ENCODE measurements at places on chromosomes 1 and 21.
A peak's percentile ranks its signal among the peaks of the same experiment; 100 is the strongest.

GRCh38 chr1:156262461-156263287, 14.8 kb upstream of the PAQR6 start:
- no peak for DNase-seq

DNA sequence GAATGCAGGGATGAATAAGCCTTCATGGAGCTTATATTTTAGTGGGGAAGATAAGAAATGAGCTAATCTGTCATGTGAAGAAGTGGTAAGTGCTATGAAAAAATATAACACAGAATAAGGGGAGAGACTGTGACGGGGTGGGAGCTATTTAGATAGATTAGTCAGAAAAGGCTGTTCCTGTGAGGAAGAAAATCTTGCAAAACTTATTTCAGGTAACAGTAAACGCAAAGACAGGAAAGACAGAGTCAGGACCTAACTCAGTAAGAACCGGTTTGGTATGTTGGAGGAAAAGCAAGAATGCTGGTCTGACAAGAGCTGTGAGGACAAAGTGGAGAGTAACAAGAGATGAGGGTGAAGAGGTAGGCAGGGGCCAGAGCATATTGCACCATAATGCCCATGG, 22.0 kb downstream of the GNAI3 start:
- no peak for DNase-seq

DNA sequence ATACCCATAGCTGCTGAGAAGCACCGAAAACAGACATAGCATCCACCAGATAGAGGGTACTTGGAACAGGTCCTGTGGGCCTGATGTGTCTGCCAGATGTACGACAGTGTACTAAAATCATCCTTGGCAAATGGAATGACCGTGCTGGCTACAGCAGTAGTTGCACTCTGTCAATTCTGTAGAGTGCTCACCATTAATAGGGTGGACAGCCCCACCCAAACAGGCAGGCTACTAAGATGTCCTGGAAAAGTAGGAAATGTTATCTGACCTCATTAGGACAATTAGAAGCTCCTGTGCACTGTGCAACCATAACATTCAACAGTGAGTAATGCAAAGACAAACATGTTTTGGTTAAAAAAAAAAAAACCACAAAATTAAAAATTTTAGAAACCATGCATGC, 106.2 kb downstream of the PTPN14 start:
- no peak for DNase-seq

DNA sequence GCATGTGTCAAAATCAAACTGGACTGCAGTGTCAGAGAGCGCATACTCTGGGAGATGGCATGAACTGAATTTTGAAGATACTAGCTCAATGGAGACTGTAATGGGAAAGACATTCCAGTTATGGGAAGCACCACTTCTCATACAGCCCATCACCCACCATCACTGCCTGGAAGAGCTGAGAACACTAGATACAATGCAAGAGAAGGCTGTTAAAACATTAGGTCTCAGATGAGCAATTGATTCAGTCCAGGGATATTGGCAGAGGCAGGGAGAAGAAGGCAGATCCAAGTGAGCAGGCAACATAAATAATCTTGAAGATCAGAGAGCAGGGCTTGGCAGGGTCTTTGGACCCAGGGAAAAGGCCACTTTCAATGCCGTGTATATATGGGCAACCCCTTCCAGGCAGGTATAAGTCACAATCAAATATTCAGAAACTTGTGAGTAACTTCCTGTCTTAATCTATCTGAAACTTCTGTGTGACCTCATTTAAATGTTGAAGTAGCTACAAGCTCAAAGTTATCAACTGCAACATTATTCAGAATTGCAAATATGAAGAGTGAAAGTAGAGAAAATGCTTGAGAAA, 290.3 kb upstream of the SGIP1 start:
- DNase-seq, result peak; percentile 25

- no peak for DNase-seq
Measured at GRCh38 chr1:98739762-98740161, 78.2 kb downstream of the SNX7 start.

- DNase-seq, result no peak
Measured at GRCh38 chr1:206457408-206458120, 12.7 kb upstream of the IKBKE start.

GRCh38 chr1:214574598-214575411, 23.4 kb upstream of the PTPN14 start:
- DNase-seq, result no peak

GRCh38 chr1:209428241-209428921, 155.1 kb upstream of the CAMK1G start:
- no peak for DNase-seq

- DNase-seq, result no peak
Measured at GRCh38 chr1:22702296-22703085, 8.1 kb upstream of the EPHB2 start.

DNA sequence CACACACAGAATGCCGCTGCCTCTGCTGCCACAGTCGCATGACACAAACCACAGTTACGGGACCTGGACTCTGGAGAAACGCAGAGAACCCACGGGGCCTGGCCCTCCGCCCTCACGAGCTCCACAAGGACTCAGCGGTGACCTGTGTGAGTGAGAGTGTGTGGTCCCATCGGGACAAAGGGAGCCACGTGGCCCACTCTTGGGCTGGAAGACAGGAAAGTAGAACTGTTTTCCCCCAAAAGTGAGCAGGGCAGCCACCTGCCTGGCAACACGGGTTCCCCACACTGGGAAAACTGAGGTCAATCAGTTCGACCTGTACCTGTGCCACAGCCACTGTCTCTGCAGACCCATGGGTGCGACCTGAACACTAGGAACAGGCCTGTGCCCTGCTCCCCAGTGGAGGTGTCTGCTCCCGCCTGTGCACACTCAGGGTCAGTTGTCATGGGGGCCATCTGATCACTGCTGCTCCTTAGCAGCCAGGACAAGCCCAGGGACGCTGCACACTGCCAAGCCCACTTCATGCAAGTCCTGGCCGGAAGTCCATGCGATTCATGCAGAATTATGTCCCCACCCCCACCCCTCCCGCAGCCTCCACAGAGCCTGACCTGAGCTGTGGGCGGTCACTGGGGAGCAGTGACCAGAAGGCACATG, 54.4 kb upstream of the ADARB1 start:
- no peak for DNase-seq

DNA sequence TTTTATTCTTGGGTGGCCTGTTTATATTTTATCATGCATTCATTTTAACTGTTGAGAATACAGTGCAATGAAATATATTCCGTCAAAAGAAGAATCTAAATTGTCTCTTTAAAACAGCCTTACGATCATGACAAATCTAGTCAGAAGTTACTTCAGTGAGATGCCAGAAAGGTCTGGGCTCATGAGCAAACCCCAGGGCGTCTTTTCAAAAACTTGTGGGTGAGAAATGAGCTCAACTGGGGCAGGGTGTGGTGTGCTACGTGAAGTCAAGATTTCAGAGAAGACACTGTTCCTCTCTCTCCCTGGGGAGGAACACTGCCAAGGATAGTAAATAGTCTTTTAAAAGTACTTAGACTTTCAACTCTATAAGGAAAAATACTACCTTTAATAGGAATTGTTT, 13.4 kb upstream of the UAP1 start:
- no peak for DNase-seq
